Activated gamma-delta T cell (primary cell): ENCODE measurements at places on chromosomes 3 and 15.

DNA sequence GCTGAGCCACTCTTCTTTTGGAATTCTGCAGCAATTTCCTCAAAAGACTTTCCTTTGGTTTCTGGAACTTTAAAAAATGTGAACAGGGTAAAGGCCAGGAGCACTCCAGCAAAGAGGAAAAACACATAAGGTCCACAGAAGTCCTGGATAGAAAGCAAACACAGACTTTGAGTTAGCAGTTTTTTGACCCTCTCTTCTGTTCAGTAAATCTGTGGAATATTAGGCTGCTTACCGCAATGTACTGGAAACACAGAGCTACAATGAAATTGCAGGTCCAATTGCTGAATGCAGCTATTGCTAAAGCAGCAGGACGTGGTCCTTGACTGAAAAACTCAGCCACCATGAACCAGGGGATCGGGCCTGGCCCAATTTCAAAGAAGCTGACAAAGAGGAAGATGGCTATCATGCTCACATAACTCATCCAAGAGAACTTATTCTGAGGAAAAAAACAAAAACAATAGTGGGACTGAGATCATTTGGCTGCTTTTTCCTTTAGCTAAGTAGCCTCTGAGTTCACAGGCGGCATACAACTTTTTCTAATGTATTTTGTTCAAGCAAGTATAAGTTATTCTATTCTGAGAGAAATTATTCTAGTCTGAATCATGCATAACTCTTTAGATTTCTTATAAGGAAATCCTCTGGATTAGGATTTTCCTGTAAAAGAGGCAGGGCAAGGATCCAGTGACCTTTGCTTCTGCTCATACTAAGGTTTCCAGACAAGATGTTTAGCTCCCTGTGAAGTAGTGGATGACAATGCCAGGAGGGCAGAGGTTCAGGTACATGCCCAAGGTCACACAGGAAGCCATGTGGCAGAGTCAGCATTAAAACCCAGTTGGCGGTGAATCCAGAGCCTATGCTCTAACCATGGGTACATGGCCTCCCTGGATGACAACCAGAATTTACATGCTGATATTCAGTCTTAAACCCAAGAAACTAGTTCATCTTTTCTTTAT is 28.3 kb downstream of the SLC2A2 start:
- no peak for DNase-seq

DNA sequence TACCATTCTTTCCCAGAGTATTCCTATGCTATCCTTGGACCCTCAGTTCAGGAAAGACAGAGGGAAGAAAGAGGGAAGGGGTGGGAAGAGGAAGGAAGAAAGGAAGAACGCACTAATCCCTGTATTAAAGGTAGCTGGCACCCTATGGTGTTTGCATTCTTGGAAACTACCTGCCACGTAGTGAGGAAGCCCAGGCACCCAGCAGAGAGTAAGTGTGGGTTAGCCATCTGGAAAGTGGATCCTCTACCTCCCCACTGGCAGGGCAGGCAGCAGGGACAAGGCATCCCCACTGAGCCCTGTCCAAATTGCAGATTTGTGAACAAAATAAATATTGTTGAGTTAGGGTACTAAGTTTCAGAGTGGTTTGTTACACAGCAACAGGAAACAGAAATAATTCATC is 8.8 kb downstream of the RBP1 start:
- DNase-seq: no peak

- no peak for DNase-seq
Observed at GRCh38 chr15:59179717-59180116, 26.9 kb upstream of the LDHAL6B start.

DNA sequence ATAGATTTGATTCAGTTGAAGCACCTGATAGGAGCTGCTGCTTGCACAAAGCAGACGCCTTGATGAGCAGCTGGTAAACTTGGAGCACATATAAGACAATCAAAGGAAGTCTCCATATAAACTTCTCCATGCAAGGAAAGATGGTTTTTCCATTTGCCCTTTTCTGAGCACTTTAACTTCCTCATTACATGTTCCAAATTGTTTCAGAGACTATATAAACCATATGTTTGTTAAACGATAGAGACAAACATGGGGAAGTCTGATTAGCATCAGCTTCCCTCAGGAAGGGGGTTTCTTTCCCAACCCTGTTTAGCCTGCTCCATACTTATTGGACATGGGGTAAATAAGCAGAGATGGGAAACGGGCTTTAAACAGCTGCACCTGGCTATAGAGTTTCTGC is 88.0 kb downstream of the DHX36 start:
- no peak for DNase-seq

- DNase-seq: peak; percentile 19
Observed at GRCh38 chr3:64030741-64031140, 7.4 kb upstream of the PSMD6 start.

DNA sequence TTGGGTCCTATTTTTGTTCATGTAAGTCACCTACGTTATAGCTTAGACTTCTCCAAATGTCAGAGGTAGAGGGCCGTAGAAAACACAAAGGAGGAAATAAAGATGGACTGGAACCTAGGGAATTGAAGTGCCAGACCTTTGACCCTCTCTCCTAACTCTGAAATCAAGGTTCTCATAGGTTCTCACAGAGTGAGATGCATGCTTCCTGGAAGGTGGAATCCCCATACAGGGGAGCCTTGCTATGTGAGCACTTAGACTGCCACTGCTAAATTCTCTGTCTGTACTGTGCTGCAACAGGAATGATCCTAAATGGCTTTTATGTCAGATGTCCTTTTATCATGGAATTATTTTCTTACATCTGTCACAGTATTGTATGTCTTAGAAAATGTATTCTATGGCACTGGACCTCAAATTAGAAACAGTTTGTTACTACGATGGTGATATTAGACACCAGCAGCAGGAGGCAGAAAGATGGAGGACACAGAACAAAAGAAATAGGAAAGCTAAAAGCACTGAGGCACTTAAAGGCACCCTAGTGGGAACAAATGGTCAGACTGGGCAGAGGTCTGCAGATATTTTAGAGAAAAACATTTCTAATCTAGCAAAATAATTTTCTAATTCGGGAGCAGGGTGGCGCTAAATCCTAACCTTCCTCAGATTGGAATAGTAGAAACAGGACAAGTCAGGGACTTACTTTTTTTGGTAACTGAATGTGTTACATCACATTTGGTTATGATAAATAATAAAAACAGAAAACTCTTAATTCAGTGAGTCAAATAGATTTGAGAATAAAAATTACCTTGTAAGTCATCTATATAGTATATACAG is 60.2 kb upstream of the CDAN1 start:
- DNase-seq: no peak

- no peak for DNase-seq
Observed at GRCh38 chr3:51938780-51939425, 2.8 kb downstream of the RRP9 start.

GRCh38 chr3:66508461-66508860 is 7.6 kb upstream of the LRIG1 start:
- DNase-seq: no peak

DNA sequence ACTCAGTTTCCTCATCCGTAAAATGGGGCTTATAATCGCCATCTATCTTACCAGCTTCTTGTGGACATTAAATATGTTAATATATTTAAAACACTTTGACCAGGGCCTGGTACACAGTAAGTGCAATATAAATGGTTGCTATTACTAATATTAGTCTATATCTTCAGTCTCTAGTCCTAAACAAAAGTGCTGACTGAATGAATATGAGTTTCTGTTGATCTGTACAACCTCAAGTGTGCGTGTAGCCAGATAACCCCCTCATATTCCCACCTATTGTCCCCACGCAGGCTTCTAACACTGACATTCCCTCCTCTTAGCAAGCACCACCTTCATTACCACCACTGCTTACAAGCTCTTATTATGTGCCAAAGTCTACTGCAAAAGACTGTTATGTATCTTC is 27.6 kb upstream of the LMCD1 start:
- no peak for DNase-seq

DNA sequence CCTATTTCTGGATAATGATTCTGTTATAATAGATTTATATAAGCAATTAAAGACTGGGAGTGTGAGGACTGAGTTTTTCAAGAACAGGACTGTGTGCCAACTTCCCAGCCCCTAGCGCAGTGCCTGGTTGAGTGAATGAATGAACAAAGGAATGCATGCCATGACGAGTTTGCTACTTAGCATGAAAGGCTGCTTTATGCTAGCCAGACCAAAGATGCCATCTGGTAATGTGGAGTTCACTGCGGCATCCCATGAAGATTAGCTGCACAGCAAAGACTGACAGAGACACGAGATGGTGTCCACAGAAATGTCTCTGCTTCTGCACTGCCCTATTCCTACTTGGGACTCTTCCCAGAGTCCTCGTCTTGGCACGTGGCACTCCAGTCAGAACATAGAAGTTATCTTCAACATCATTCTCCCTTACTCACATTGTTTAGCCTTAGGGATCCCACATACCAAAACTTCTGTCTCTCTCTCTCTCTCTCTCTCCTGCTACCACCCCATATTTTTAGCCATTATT is 283.9 kb upstream of the CTNNB1 start:
- DNase-seq: no peak

GRCh38 chr3:47380026-47380600 is 708 bp upstream of the PTPN23 start:
- no peak for DNase-seq

DNA sequence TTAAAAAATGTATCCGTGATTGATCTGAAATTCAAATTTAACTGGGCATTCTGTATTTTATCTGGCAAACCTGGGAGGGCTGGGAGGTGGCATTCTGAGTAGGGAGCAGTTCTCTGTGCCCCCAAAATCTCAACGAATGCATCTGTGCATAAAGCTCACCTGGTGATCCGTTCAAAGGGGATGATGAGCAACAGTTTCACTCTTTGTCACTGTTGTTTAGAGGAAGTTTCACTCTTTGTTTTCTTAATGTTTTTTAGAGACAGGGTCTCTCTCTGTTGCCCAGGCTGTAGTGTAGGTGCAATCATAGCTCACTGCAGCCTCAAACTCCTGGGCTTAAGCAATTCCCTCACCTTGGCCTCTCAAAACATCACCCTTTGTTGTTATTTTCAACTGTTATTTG is 186.7 kb downstream of the SSR3 start:
- no peak for DNase-seq

- DNase-seq: no peak
Observed at GRCh38 chr15:25947323-25948314, 84.5 kb upstream of the ATP10A start.

DNA sequence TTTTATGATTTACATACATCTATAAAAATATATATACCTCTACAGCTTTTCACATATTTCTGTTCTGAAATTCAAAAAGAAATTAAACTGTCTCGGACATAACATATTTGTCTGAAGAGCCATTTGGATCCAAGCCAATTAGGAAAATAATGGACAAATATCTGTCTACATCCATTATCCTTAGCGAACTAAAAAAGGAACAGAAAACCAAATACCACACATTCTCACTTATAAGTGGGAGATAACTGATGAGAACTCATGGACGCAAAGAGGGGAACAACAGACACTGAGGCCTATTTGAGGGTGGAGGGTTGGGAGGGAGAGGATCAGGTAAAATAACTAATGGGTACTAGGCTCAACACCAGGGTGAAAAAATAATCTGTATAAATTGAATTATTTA is 829.4 kb upstream of the ALCAM start:
- no peak for DNase-seq

DNA sequence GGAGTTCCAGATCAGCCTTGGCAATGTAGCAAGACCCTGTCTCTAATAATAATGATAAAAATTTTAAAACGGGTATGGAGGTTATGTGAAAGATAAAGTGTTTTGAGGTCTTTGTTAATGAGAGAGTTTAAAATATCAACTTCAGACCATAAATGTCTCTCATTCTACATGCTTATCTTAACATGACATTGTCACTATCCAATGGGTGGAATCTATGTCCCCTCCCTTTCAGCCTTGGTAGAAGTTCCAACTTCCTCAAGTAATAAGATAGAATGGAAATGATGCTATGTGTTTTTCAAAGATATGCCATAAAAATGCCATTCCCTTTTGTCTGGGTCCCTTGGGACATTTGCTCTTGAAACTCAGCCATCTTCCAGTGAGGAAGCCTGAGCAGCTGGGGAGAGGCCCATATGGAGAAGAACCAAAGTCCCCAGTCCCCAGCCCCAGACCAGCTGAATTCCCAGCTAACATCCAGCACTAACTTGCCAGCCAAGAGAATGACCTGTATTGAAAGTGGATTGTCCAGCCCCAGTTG is 17.0 kb downstream of the RPSA start:
- DNase-seq: no peak

GRCh38 chr3:22594990-22595389 is 608.1 kb upstream of the UBE2E2 start:
- no peak for DNase-seq

DNA sequence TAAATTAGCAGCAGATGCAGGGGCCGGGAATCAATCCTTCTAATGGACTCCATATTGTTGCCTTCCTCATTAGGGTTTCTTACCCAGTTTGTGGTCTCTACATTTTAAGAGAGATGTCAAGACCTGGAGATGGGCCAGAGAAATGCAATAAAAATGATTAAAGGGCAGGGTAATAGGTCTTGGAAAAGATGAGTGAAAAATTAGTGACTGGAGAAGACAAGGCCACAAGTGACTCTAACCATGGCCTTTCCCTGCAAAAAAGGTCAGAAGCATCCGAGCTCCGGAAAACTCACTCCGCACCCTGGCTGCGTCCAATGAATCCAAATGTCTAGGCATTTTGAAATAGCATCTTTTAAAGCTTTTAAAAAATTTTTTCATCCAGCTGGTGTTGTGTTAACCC is 152.8 kb downstream of the ARRDC4 start:
- no peak for DNase-seq

DNA sequence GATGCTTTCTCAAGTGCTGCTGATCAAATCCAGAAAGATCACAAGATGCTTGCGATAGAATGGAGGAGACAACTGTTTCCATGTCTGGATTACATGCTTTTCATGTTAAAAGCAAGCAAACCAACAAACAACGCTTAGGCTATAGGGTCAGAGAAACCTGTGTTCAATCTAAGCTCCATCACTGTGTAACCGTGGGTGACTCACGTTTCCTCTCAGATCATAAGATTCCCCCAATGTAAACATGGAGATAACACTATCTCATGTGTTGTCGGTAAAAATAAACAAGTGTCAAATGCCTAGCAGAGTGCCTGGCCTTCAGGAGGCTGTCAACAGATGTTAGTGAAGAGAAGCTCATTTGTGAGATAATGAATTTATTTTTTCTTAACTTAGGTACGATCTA is 907.8 kb downstream of the NTRK3 start:
- no peak for DNase-seq

- DNase-seq: no peak
Observed at GRCh38 chr15:77052556-77052955, 18.4 kb downstream of the TSPAN3 start.

DNA sequence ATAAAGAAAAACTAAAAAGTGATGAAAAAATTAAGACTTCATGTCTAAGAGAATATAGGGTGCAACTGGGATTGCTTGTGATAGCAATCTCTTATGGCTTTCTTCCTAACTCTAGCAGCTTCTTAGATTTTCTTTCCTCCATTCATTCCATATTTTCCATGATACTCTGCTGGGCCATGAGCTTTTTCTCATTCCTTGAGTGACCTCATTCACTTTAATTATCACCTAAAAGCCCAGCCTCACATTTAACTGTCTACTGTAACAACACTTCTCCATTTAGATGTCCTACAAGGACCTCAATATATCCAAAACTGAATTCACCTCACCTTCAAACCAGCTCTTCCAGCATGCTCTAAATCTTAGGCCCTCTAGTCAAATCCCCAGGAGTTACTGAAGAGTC is 49.5 kb upstream of the ANKRD28 start:
- DNase-seq: no peak

- DNase-seq: no peak
Observed at GRCh38 chr3:45544717-45545296, 49.7 kb upstream of the LIMD1 start.
